Progenitor cell of endocrine pancreas (in vitro differentiated cells): ENCODE measurements at places on chromosomes 11 and 22.

GRCh38 chr11:121763526-121763925 is 310.8 kb upstream of the SORL1-AS1 start:
- DNase-seq: no peak

- DNase-seq: no peak
These were observed 72.8 kb upstream of the PICALM start for GRCh38 chr11:86141727-86142126.

- peak; percentile 57 for DNase-seq
These were observed 21.3 kb upstream of the NELL1 start for GRCh38 chr11:20647976-20648565.

GRCh38 chr11:111308140-111308539 is 9.8 kb downstream of the POU2AF3 start:
- DNase-seq: no peak

- DNase-seq: peak; percentile 72
These were observed at the start of gene PRSS23 for GRCh38 chr11:86800076-86800959. PRSS23 (plus strand) TSS chr11:86800542; CDS start chr11:86807644, 7,102 bp downstream.

GRCh38 chr11:106996691-106997090 is 21.6 kb downstream of the GUCY1A2 start:
- no peak for DNase-seq

DNA sequence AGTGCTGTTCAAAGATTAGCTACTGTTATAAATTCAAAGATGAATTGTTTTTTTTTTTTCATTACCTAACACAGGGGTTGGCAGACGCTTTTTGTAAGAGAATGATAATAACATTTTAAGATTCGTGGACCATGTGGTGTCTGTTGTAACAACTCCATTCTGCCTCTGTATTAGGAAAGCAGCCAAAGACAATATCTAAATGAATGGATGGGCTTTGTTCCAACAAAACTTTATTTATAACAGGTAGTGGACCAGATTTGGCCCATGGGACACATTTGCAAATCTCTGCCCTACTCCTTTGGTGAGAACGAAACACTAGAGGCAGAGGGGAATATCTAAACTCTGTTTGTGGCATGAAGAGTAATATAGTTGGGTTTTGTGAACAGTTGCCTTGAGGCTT is 83.6 kb upstream of the BLID start:
- no peak for DNase-seq

DNA sequence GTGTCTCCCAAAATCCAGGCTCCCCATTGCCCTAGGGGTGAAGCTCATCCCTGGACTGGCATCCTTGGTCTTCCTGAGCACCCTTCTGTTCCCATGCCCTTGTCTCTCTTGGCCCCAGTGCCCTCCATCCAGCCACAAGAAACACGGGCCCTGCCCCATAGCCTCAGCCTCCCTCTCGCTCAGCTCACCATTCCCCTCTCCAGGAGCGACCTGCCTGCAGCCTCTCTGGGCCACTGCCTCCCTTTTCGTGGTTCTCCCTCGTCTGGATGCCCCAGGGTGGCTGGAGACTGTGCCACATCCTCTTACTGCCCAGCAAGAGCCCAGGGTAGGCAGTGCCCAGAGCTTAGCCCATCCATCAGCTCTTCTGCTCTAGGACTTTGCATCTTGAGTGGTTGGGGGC is 532.1 kb downstream of the TBC1D22A start:
- no peak for DNase-seq
